ENCODE measurements at places on chromosomes 5 and 9.

DNA sequence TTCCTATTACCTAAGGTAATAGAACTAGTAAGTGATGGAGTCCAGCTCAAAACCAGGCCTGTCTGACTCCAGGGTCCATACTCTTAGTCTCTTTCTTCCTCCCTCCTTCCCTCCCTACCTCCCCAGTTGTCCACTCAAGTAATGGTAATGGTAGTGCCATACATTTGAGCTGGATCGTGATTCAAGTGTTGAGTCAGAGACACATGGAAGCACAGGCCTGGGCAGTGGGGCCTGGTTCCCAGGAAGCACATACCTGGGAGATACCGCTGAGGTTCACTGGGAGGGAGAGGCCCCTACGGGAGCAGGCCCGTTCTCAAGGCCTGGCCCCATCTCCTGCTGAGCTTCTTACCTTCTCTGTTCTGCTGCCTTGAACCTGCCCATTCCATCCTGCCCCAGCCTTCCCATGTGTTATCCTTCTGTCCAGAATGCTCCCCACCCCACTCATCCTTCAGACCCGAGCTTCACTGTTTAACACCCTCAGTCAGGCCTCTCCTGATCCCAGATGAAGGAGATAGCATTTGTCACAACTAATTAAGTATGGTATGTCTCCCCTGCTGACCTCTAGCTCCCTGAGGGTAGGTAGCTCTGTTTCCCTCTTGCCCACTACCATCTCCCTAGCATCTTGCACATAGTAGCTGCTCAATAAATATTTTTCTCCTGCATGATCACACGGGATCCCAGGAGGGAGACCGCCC, 13.8 kb downstream of the URM1 start:
- no peak for DNase-seq

GRCh38 chr9:98287384-98287783, 31.9 kb upstream of the TBC1D2 start:
- DNase-seq, result no peak

- no peak for DNase-seq
Measured at GRCh38 chr5:108382784-108383330, 959 bp upstream of the FBXL17 start.

DNA sequence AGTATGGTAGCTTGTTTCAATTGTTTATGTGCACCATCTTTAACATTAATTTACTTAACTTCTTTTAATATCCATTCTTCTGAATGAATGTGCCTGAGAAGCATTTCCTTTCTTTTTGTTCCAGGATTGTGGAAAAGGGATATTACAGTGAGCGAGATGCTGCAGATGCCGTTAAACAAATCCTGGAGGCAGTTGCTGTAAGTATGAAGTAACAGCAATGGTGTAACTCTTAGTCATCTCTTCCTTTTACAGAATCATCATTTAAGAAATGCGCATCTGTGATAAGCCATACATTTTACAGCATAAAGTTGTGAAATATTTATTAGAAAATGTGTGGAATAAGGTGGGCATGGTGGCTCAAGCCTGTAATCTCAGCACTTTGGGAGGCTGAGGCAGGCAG, 117.7 kb downstream of the STARD4 start:
- DNase-seq, result peak; percentile 3

DNA sequence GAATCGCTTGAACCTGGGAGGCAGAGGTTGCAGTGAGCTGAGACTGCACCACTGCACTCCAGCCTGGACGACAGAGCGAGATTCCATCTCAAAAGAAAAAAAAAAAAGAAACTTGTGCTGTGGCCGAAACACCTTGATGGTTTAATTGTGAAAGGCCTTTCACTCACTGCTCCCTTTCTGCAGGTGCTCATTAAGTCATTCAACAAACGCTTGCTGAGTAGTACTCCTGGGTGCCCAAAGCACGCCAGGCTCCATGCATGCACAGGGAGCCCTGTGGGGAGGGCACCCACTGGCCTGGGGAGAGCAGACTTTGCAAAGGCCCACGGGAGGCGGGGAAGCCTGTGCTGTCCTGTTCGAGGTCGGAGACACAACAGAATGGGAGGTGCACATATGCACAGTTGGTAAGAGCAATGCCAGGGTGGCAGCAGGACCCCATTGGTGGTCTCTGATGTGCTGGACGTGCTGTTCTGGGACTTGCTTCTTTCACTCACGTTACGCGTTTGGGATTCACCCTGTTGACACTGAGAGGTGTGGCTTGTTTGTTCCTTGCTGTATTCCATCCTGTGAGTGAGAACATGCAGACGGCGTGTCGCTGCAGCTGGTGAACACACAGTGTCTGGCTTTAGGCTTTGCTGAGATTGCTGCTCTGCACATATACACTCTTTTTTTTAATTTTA, 3.0 kb upstream of the ENTPD2 start:
- DNase-seq, result no peak

DNA sequence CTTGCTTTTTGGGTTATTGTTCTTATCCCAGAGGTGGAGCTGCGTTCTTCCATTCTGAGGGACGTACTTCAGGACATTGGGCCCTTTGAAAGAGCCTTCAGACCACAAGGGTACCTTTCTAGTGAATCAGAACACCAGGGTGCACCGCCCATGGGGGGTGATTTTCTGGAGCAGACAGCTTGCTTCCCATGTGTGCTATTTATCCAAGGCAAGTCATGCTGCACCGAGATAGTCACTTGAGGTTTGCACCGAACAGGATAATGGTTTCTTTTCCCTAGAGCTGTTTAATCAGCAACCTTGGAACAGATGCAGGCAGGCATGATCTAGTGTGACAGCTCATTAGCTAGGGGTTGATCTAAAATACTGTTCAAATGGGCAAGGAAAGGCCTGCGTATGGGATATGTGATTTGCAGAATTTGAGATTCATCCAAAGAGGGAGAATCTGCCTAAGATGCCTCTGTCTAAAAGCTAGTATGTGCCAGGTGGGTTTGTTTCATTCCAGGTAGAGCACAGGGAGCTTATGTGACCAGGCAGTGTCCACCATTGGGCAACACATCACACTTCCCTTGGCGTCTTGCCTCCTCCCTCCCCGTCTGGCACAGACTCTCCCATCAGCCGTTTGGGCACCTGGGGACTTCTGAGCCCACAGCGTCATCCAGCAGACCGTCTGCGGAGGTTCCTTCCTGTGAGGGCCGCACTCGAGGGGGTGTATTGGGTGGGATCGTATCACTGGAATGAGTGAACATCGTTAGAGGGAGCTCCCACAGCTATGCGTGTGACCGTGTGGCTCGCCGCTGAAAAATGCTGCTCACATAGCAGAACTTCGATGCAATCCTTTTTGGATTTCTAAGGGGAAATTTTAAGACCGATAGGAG, 23.0 kb downstream of the ABL1 start:
- no peak for DNase-seq

DNA sequence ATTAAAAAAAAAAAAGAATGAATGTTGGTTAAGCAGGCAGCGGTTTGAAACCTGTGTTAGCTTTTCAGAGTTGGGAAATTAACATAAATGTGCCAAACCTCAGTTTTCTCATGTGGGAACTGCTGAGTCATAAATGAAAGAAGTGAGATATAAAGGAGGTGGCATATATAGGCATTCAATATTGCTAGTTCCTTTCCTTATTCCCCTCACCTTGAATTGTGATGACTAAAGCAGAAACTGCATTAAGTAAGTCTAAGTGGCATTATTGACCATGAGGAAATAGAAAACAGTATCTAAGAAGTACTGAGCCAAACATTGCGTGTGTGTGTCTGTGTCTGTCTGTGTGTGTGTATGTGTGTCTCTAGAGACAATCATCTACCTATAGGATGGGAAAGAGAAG, 691.2 kb downstream of the TLR4 start:
- no peak for DNase-seq

DNA sequence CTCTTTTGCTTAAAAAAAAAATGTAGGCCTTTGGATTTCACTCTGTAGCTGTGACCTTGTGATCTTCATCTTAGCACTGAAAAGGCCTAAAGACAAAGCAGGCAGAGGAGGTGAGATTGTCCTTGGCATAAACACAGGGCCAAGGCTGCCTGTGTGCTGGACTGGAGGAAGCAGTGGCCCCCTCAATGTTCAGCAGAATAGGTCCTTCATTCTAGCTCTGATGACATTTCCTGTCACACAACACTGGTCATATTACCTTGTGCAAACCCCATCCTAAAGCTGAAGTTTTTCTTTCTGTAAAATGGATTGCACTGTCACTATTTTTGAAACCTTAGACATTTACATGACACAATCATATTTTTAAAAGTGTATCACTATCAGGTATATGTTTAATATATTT, 147.4 kb downstream of the INSYN2B start:
- DNase-seq, result no peak

GRCh38 chr5:139212906-139213305, 14.7 kb upstream of the SIL1 start:
- no peak for DNase-seq

DNA sequence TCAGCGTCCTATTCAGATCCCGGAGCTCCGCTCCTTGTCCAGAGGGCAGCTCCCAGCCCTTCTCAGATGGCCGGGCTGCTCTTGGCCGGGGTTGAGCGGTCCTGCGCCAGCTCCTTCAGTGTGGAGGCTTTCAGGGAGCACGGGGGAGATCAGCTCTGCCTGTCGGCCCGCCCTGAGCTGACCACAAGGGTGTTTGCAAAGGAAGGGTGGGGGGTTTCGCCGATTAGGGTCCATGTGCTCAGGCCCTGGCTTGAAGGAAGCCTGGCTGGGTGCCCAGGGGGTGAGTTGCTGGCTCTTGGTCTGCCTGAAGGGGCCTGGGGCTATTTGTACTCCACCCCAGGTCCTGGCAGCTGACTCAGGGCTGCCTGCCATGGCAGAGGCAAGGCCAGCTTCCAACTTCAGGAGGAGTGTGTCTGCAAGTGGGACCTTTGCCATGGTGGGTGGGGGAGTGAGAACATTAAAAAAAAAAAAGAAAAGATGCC, 250.1 kb upstream of the KLF4 start:
- no peak for DNase-seq

DNA sequence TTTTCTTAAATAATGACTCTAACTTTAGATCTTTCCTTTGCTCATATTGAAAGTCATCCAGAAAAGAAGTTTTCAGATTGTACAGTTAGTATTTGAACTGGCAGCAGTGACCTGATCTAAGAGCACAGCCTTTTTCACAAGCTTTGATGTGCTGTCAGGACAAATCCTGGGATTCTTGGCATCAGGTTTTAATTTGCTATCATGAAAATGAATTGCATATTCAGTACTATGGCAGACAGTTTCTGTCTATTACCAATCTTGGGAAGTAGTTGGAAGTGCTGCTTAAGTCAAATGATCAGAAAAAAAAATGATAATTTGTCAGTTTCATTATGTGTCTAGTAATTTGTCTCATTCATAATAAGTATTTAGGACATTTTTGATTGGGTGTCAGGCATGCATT, 925.6 kb upstream of the ARRDC3 start:
- no peak for DNase-seq

DNA sequence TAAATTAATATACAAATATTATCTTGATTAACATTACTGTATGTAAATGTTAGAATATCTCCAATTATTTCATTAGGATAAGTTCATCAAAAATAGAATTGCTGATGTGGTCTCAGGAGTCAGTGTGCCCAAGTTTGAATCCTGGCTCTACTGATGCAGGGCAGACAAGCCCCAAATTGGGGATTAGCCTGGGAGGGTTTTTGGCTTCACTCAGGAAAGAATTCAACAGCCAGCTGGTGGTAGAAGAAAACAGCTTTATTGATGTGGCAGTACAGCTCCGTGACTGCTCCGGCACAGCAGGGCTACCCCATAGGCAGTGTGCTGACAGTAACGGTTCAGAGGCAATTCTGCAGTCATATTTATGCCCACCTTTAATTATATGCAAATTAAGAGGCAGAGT, 32.5 kb downstream of the COL27A1 start:
- DNase-seq, result no peak

DNA sequence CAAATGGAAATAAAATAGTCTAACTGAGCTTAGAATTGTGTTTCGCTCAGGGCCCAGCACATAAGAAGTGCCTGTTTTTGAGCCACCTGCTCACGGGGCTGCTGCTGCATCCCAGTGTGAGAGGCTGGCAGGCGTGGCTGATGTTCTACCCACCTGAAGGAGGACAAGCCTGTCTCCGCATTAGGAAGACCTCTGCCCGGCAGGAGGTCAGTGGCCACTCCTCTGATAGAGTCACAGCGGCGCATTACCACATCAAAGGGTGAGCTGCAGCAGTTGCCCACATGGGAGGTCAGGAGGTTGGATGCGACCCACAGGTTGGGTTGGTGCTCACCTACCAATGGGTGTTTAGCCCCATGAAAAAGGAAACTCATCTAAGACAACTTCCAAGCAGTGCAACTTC, 3.7 kb upstream of the SLC6A7 start:
- DNase-seq, result no peak

GRCh38 chr9:19033015-19033414, at the start of gene SAXO1:
Gene SAXO1 (minus strand): TSS chr9:19033209. CDS start chr9:19032908, 301 bp downstream.
- DNase-seq, result no peak

- peak; percentile 16 for DNase-seq
Measured at GRCh38 chr9:103397868-103398600, 402.9 kb downstream of the CYLC2 start.

DNA sequence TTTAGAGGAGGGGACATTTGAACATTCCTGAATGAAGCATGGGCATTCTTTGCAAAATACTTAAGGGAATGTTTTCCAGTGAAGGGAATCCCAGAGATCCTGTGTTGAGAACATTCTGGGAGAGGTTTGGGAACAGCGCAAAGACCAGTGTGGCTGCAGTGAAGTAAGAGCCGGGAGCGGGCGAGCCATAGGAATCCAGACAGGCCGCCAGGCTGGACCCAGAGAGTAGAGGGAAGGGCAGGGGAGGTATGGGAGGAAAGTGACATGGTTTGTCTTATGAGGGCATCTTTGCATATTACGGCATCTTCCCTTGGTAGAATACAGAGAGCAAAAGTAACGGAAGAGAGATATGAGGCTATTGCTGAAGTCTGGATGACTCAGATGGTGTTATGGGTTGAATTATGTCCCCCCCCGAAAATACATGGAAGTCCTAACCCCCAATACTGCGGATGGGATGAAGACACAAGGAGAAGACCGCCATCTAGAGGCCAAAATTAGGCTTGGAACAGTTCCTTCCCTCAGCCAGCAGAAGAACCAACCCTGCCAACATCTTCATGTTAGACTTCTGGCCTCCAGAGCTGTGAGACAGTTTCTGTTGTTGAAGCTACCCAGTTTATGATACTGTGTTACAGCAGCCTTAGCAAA, 268.2 kb downstream of the MAST4 start:
- DNase-seq, result no peak

Measured in inflammatory macrophage treated with lipopolysaccharide for 1 hour (primary cell).